ENCODE measurements at places on chromosomes 6 and 20. TPM values are rescaled to one million over a fixed set of nuclear protein-coding genes. Genes with fewer than 3 reads are reported as not detected.

Gene TRAPPC3L
- not detected for total RNA-seq

Gene DPM1
- 50.4 TPM for total RNA-seq

Gene RTF2
- total RNA-seq, result 46.3 TPM

- DNase-seq, result no peak
These were observed 27.6 kb downstream of the KCNK15 start for GRCh38 chr20:44773070-44773829.

DNA sequence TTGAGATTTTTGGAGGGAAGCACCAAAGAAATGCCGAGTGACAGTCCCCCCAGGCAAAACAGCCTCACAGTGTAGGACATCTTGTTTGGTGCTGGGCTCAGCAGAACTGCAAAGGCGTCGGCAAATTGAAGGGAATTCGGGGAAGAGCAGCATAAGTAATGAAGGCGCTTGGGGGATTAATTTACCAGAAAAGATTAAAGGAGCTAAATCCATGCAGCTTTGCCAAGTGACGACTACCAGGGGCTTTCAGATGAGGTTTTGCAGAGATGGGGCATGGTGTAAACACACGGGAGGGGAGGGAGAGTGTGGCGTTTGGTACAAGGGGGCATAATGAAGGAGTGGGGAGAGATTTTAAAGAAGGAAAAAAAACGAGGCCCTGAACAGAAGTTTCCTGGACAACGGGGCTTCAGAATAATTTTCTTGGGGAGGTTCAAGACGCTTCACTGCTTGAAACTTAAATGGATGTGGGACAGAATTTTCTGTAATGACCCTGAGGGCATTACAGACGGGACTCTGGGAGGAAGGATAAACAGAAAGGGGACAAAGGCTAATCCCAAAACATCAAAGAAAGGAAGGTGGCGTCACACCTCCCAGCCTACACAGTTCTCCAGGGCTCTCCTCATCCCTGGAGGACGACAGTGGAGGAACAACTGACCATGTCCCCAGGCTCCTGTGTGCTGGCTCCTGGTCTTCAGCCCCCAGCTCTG, 45.4 kb upstream of the CDH22 start:
- no peak for DNase-seq

DNA sequence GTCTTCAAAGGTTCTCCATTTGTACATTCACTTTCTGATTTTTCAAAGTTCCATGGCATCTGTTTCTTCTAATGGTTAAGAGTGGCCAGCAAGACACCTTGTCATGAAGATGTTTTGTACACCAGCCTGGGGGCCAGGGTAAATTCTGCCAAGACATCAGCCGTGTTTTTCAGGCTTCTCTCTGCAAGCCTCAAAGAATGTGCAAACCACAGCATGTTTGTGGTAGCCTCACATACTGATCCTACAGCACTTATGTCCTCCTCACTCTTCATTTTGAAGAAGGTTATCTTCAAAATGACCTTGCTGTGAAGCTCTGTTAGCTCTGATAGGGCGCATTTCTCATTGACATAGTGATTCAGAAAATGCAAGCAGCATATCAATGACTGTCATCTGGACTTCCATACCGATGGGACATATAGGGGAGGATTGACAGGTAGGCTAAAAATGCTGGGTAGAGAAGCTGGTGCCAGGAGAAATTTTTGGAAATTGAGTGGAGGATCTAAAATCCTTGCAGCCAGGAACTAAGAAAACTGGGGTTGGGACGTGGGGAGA, 59.3 kb upstream of the SPTLC3 start:
- DNase-seq, result no peak
